ENCODE measurements at places on chromosomes 11 and 22.

GRCh38 chr11:130649801-130650200 is 201.4 kb downstream of the ADAMTS15 start:
- no peak for DNase-seq

DNA sequence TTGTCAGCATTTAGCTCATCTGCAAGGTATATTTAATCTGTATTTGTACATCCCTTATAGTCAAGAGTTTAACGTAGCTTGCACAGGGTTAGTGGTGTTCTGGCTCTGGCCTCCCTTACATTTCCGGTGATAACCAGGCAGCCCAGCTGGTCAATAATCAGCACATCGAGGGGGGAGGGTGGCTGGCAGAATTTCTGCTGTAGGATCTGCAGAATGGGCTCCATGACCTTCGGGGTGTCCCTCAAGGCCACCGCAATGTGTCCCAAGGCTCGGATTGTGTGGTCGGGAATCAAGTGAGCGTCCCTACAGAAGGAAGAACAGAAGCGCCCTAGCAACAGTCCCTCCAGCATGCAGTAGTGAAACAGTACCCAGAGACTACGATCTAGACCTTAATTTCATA is 25.1 kb downstream of the SERPIND1 start:
- no peak for DNase-seq

- DNase-seq, result no peak
These were observed 4.4 kb downstream of the OR51V1 start for GRCh38 chr11:5196067-5196466.

DNA sequence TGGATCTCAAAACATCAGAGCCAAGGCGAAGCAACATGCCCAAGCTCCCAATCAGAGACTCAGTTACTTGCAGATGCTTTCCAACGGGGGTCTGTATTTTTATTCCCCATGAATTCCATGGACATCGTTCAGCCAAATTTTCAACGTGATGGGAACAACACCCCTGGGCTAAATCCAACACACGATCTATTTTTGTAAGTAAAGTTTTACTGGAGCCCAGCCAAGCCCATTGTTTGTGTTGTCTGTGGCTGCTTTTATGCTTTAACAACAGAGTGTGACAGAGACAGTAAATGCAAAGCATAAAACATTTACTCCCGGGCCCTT is 33.7 kb downstream of the SLC5A1 start:
- no peak for DNase-seq

GRCh38 chr22:32571761-32572160 is 97.2 kb downstream of the FBXO7 start:
- DNase-seq, result no peak

- DNase-seq, result no peak
These were observed 5.7 kb downstream of the DIXDC1 start for GRCh38 chr11:111942829-111943228.

GRCh38 chr11:32310214-32310601 is 125.1 kb downstream of the WT1 start:
- DNase-seq, result no peak

GRCh38 chr11:73818846-73819245 is 31.2 kb downstream of the MRPL48 start:
- DNase-seq, result no peak

GRCh38 chr11:17388609-17389210 is at the start of gene KCNJ11:
TSS of gene KCNJ11 (minus strand) at chr11:17388659. CDS start at chr11:17388091, 568 bp downstream.
- no peak for DNase-seq

- no peak for DNase-seq
These were observed 181.9 kb upstream of the BDNF start for GRCh38 chr11:27882066-27882697.

DNA sequence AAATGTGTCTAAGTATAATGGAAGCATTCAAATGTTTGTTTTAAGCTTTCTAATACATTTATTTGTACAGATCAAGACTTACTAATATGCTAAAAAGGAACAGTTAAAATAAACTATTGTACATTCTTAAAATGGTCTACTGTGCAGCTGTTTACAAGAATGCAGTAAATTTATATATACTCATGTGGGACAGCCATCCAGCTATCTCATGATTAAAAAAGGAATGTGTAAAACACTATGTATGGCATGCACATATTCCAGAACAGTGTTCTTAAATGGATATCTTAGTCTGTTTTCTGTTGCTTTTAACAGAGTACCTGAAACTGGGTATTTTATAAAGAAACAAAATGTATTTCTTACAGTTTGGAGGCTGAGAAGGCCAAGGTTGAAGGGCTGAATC is 30.2 kb upstream of the CSTF3 start:
- no peak for DNase-seq

DNA sequence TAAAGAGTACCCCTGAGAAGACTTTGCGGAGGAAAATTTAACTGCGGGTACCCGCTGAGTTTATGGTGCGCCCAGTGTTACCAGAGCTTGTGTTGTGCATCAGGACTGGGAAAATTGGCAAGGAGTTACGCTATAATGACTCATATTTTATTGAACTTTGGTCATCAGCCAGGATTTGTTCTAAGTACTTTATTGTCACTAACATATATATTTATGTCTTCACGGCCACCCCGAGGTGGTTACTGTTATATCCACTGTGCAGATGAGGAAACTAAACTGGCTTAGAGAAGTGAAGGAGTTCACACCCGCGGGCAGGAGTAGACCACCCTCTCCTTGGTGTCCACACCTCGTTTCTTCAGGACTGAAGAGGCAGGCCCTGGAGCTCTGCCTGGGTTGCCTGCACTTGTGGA is 667 bp downstream of the ACCS start:
- DNase-seq, result no peak

- no peak for DNase-seq
These were observed 61.9 kb downstream of the NRXN2 start for GRCh38 chr11:64661146-64661545.

DNA sequence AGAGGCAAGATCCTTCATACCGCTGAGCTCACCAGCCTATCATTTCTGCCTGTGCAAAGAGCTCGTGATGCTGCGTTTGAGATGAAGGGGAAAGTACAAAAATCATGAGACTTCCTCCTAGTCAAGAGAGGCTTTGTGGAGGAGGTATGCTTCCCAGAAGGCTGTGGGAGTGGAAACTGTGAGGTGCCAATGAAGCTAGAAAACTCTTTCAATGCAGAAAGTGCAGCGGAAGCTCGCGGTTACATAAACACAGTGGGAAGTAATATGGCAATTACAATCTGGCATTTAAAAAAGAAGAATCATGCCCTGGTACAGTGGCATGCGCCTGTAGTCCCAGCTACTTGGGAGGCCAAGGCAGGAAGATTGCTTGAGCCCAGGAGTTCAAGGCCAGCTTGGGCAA is 134.8 kb downstream of the EHF start:
- no peak for DNase-seq

DNA sequence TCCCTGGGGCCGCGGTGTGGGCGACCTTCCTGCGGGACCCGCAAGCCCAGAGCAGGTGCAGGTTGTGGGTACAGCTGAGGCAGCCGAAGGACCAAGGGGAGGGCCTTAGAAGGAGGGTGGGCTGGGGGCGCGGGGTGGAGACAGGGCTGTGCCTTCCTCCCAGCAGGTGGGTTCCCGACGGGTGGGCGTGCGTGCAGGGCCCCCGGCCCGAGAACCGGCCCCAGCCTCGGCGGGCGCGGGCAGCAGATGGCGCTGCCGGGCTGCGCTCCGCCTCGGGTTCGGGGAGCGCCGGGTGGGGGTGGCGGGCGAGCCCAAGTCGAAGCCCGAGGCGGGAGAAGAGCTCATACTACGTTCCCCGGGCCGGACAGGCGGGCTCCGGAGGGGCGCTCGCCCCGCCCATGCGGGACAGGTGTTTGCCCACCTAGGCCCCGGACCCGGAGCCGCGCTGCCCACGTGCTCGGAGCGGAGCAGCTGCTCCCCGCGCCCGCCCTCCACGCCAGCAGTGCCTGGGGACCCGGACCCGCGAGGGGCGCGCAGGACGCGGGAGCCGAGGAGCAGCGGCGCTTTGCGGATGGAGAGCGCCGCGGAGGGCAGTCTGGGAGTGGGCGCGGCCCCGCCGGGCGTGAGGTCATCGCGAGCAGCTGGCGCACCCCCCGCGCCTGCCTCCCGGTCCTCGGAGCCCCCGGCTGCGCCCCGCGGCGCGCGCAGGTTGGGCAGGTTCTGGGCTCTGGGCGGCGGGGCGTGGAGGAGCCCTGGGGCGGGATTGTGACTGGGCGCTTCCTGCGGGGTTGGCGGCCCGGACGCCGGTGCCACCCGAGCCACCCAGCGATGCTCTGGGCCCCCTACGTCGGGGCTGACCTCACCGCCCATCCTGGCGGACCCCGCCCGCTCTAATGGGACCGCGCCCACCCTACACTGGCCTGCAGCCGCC is 25.3 kb downstream of the DUSP8 start:
- DNase-seq, result peak; percentile 64

DNA sequence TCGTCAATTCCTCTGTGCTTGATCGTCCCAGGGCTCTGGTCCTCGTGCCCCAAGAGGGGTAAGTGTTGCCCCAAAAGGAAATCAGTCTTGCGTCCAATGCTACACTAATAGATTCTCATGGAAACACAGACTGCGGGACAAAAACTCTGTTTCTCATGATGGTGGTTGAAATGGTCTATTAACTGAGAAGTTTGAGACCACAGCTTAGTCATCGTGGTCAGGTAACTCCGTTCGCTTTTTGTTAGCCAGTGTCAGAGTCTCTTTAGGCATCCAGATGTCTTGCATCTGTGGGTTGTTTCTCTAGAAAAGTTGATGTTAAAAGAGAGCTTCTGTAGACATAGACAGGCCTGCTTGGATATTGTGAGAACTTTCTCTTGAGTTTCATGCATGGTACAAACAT is 104.6 kb upstream of the SORL1-AS1 start:
- DNase-seq, result no peak

DNA sequence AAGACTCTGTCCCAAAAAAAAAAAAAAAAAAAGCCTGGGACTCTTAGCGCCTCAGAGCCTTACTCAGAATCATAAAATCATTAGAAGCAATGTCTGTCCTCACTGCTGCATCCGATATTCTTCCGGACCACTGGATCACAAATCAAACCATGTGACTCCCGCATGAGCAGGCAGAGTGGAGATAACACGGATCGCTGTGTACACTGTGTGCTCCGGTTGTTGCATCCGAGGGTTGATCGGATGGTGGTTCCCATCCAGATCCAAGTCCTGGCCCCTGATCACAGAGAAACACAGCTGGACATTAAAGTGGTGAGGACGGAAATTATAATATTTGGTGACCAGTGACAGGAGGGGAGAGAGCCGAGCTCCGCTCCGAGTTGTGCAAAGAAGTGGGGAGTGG is 9.7 kb upstream of the TXNRD2 start:
- peak; percentile 28 for DNase-seq

DNA sequence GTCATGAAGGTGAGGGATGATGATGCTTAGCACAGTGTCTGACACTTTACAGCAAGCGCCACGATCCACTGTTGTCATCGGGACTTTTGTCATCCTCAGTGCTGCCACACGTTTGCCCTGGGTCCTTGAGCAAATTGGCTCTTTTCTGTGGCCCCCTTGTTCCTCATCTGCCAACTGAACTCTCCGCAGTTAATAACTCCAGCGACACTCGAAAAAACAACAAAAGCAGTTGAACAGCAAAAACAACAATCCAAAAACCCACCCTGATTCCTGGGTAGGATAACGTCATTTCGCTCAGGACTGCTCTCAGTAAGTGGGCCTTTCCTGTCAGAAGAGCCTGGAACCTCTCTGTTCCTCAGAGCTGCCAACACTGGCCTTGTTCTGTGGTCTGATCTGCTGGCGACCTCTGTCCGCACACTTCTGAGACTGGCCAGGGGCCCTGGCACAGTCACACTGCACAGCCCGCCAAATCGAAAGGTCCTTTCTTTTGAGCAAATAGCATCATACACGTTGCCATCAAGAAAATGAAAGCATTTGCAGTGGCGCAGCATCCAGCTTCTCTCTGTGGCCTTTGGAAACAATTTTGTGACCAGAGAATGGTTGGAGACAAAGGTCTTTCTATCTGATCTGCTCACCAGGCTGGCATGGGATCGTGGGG is 79.9 kb upstream of the SYT13 start:
- no peak for DNase-seq

GRCh38 chr11:118142809-118143208 is 9.8 kb downstream of the SCN4B start:
- DNase-seq, result no peak

- DNase-seq, result no peak
These were observed 897.7 kb downstream of the KCNA4 start for GRCh38 chr11:29119116-29119515.

GRCh38 chr11:69130654-69131053 is 25.1 kb upstream of the SMIM38 start:
- DNase-seq, result no peak

Measured in Right ventricle myocardium inferior (tissue), 1 donor.